GM04503 (cell line): ENCODE measurements at places on chromosomes 6 and 20.
A peak's percentile ranks its signal among the peaks of the same experiment; 100 is the strongest.

DNA sequence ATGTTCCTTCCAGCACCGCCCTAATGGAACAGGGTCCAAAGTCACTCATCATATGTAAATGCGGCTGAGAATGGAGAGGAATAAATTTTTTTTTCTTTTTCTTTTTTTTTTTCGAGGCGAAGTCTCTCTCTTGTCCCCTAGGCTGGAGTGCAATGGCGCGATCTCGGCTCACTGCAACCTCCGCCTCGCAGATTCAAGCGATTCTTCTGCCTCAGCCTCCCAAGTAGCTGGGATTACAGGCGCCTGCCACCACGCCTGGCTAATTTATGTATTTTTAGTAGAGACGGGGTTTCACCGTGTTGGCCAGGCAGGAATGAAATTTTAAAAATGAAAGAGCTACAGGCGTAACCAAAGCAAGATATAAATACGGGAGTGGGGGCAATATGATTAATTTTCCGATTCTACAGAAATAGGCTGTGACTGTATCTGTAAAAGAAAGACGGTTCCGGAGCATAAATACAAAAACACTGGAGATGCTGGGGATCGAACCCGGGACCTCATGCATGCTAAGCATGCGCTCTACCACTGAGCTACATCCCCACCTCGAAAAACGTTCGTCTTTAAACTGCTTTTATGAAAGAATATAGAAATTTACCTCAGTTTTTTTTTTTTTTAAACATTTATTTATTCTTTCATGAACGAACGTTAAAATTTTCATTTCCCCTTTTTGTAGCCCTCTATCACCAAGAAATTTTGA lies 132.2 kb downstream of the GPX5 start:
- DNase-seq: no peak

GRCh38 chr6:113735491-113735890 lies 121.7 kb upstream of the MARCKS start:
- no peak for DNase-seq

DNA sequence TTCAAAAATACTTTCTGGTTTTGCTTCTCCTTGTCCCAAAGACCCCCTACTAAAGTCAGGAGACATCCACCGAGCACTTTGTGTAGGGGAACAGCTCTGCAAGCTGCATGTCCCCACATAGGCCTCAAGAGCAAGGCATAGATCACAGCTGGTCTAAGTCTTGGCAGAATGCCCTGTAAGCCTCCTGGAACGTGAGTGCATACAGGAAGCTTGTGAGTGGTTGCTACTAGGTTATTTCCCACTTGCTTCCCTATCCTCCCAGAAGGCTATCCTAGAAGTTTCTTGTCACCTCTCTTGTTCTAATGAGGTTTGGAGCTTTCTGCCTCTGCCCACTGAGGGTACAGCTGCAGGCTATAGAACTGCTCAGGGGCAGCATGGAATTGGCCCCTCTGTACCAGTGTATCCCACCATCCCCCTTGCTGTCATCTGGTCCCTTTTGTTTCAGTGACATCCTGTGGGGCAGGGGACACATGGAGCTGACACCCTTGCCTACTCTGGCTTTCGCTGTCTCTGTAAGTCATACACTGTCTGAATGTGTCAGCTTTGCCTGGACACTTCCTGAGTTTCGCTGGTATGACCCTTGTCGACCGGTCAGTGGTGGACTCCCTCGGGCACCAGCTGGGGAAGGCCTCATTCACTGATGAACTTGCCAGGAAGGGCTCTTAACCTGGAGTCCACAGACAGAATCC lies 35.6 kb upstream of the KCNK16 start:
- no peak for DNase-seq

DNA sequence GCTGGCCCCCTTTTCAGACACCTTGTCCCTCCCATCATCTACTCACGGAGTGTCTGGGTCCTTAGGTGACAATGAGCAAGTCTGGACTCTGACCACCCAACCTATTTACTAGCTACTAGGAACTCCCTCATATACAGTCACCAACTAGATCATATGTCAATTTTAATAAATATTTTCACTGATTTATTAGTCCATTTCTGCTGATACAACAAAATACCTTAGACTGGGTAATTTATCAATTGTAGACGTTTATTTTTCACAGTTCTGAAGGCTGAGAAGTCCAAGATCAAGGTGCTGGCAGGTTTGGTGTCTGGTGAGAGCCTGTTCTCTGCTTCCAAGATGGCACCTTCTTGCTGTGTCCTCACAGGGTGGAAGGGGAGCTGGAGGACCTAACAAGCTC lies 229.7 kb downstream of the PTPRT start:
- no peak for DNase-seq

DNA sequence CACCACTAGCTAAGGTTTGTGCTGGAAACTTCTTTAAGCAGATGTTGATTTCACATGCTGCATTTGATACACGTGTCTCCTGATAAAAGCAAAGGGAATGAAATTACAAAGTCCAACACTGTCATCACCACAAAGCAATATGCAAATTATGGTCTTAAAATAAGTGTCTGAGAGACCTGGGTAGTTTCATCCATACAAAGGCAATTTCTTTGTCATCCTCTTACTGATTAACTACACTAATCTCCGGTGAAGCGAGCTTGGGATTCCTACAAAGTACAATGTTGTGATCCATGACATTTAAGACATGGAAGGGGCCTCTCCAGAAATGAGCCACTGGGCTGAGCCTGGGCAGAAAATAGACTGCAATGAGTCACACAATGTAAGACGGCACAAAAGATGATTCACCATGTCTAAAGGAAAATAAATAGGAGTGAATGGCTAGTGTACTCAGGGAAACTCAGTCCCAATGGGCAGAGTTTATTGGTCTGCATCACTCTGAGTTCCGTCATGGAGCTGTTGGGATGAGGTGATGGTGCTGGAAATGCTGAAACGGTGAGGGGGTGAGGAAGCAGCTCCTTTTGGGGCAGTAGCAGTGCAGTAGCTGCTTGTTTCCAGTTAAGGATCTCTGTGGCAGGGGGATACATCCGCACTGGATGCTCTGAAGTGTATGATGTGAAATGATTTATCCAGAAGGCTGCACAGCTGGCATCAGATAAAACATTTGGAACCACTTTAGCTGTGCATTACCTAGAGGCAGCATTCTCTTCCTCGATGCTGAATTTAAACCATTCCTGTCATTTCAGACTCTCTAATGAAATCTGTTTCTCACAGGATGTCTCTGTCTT lies 103.3 kb downstream of the IBTK start:
- peak; percentile 94 for DNase-seq

- no peak for DNase-seq
Measured at GRCh38 chr20:62464990-62465389, 10.8 kb downstream of the GATA5 start.

DNA sequence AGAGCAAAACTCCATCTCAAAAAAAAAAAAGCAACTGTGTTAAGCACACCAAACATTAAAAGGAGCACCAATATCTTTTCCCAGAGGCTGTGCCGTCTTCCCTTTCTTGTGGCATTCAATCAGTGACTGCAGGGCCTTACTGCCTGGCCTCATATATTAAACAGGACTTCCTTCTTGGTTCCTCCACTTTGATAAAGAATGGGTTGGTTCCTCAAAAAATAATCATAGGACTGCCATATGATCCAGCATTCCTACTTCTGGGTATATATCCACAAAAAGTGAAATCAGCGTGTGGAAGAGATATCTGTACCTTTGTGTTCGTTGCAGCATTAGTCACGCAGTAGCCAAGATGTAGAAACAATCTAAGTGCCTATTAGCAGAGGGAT lies 40.3 kb upstream of the GFOD1 start:
- DNase-seq: no peak

DNA sequence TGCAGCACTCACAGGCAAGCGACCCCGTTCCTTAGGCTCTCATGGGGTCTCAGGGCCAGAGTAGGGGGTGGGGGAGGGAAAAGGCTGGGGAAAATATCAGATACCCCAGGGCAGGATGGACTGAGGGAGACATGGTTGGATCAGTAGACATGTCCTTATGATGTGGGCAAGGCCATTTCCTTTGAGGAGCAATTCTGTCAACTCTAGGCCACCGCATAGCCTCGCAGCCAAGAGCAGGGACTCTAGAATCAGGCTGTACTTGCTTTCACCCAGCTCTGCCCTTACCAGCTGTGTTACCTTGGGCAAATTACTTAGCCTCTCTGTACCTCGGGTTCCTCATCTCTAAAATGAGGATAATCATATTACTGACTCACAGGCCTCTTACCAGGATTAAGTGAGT lies 2.2 kb upstream of the MAPK13 start:
- DNase-seq: no peak

GRCh38 chr20:5390720-5391119 lies 74.0 kb upstream of the PROKR2 start:
- DNase-seq: no peak

DNA sequence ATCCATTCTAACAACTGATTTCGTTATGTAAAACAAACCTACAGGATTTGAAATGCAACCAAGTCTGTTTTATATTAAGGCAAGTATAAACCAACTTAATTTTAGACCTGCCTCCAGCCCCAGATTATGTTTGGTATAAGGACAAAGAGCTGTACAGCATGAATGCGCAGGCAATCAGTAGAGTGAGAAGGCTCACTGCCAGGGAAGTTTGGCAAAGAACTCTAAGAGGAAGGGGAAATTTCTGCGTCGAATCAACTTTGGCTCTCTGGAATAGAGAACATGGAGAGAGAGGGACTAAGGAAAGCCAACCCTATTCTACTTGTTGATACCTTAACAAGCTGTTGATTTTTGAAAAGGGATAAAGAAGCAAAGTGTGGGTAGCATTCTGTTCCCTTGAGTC lies 96.9 kb upstream of the FOXO3 start:
- DNase-seq: no peak

DNA sequence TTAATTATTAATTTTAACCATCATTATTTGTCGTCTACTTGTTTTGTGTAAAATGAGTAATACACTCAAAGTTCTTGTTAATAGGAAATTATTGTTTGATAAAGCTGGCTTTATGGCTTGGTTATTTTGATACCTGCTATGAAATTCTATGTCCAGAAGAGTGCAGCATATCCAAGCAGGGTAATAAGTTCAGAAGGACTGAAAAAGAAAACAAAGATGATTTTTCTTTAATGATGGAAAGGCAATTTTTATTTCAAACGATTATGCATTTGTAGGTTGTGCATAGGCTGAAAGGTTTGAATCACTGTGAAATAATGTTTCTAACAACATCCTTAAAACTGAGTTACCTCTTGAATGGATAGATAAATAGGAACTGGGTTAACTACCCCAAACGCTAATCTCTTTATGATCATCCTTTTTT lies 1.4 kb upstream of the MAN1A1 start:
- DNase-seq: no peak

GRCh38 chr6:142485256-142485655 lies 183.4 kb downstream of the ADGRG6 start:
- peak; percentile 7 for DNase-seq

GRCh38 chr6:30769088-30769852 lies 24.9 kb upstream of the IER3 start:
- DNase-seq: peak; percentile 71

DNA sequence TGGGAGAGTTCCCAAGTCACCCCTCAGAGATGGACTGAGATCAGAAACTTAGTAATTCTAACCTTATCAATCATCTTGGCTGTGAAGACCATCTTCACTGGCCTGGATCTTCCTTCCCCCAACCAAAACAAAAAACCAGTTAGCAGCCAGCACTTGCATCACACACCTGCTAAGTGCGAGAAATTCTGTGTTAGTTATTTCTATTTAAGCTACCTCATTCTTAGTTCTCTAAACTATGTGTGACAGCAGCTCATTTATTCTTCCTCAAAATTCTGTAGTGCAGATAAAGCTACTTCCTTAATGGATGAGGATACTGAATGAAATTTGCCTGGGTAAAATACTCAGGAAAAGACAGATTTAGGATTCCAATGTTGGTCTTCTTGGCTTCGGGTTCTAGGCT lies 18.2 kb upstream of the TAGAP start:
- DNase-seq: no peak

DNA sequence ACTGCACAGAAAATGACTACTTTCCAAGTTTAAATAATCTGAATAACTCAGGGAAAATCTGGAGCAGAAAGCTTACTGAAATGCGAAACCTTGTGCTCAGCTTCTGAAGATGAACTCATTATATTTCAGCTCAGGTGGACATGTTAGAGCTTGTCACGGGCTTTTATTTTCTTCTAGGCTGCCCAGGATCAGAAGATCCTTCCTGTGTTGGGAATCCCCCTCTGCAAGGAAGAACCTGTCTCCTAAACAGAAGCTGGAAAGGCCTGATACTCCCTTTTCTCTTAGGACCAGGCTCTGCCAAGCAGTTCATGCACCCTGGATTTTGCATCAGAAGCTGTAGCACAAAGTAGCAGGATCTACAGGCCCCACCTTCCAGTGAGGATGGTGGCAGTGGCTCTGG lies 5.1 kb upstream of the SLC2A12 start:
- DNase-seq: no peak

DNA sequence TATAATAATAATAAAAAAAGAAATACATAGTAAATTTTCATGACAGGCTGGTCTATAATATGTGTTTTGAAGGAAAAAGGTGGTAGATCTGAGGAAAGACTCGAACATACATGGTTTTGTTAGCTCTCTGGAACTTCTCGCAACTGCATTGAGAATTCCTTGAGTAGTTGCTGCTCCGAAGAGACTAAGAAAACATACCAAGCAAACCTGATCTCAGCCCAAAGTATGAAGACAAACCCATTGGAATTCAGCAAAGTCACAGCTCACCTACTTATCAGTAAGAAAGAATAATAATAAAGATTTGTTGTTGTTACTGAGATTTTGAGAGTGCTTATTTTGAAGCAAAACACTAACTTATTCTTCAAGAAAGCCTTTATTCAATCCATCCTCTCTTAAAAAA lies 1107.1 kb upstream of the EYS start:
- no peak for DNase-seq

DNA sequence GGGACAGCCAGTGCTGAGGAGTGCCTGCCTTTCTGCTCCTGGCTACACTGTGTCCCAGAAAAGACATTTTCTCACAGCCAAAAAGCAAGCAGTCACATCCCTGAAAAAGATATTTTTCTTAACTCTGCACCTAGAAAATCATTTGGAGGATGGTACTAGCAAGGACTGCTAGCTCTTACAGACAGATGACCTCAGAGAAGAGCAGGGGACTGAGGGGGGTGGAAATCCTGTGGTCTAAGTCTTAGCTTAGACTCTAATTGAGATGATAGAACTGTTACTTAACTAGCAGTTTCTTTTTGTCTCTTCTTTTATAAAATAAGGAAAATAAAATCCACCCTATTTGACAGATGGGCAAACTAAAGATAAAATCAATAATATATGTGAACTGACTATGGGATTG lies 152.8 kb downstream of the TMEM200A start:
- no peak for DNase-seq

DNA sequence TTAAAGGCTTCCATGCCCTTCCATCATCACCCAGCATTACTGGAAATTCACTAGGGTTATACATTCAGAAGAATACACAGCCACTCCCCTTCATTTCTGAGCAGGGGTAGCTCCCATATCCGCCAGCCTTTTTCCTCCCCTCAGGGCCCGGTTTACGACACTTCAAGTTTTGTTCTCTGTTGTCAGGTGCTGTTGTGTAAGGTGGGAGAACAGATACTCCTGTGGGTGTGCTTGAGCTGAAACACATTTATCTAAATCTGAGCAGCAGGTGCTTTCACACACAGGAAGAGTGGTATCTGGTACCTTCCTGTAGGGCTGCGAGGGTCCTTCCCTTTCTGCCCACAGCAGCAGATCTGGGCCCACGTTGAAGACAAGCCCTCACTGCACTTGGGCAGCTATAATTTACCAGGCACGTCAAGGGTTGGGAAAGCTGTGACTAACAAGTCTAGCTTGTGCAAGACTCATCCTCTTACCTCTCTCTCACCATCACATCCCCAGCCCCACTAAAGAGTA lies 215.8 kb upstream of the RREB1 start:
- DNase-seq: no peak

- DNase-seq: no peak
Measured at GRCh38 chr6:1838604-1839213, 229.0 kb downstream of the FOXC1 start.
